ENCODE measurements at places on chromosomes 2 and 18.

- DNase-seq, result no peak
These were observed 114.7 kb upstream of the OTOS start for GRCh38 chr2:240255165-240255491.

DNA sequence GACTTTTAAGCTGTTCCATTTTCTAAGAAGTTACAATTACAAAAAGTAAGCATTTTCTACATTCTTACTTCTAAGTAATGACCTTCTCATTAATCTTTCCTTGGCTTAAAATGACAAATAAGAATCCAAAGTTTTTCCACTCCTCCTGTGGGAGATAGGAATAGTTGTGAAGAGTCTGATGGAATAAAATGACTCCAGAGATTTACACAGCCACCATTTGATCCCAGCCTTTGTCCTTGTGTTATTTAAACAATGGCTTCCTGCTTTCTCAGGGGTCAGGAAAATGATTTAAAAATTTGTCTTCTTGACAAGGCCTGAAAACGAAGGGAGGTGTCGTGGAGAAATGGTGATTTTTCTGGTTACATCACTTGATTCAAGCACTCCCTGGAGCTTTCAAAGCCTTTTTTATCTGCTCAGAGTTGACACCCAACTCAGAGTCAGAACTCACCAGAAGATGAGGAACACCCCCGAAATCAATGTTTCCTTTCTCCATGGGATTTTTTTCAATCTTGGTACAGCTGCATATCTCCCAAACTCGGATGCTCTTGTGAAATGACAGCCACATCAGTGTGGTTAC, 106.5 kb downstream of the GALNT3 start:
- DNase-seq, result no peak

DNA sequence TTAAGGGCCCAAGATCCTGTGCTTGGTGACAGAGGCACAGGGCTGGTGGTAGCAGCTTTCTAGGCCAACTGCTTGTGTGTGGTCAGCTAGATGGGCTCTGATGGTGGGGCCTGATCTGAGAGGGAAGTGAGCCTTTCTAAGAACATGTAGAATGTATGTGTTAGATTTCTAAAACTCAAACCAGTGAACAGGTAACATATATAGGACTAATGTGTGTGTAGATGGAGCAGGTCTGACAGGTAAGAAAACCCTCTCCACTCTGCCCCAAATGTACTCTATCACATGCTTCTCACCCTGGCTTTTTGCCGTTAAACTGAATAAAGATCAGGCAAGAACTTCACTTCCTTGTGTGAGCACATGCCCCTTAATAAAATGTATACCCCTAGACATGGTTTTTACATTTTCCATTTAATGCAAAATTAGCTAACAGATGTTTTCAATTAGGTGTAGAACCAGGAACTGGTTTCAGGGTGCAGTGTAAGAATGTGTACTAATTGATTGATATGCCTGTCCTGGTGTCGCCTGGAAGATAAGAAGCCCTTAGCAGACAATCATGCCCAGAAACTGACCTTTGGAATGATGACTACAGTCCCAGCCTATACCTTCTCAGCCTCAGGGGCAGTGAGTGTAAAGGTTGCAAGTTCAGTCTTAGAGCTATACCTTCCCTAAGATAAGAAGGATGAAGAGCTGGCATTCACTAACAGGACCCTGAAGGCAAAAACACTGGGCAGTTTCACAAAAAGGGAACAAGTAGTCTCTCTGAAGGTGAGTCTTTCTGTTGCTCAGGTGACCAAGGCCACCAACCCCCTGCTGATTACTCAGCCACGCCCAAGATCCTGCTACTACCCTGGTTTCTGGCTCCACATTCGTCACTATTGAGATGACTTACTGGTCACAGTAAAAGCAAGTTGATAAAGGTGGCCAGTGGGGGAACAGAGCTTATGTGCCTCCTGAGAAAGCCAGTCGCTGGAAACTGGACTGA, 71.2 kb downstream of the SPATS2L start:
- no peak for DNase-seq

DNA sequence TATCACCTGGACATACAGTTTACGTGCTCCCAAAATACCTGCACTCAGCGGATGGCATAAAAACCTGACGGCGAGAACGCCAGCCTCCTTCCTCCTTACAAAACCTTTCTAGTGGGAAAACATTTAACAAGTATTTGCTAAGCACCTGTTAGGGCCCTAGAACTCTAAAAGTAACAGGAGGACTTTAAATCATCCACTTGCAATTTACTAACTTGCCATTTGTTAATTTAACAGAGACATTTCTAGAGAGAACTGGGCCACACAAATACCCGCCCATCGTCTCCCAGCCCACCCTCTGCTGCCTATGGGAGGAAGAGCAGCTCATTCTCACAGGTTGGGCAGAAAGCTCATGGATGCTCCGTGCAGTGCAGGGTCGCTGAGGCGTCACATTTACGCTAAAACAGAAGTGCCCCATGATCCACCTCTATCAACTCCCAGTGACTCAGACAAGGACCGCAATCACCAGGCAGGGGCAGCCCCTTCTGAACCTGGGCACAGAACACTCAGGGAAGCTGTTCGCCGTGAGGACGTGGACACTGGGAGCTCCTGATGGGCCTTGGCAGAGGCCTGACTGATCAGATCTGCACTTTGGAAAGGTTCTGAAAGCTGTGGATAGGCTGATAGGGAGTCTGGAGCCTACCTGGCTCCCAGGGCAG, 106.9 kb downstream of the HDAC4 start:
- no peak for DNase-seq

- DNase-seq, result peak; percentile 96
These were observed 96.8 kb downstream of the VAPA start for GRCh38 chr18:10010611-10011015.

- DNase-seq, result no peak
These were observed 59.9 kb upstream of the GATA6 start for GRCh38 chr18:22109535-22109934.

- DNase-seq, result no peak
These were observed 142.0 kb upstream of the SPOPL start for GRCh38 chr2:138359532-138359931.

DNA sequence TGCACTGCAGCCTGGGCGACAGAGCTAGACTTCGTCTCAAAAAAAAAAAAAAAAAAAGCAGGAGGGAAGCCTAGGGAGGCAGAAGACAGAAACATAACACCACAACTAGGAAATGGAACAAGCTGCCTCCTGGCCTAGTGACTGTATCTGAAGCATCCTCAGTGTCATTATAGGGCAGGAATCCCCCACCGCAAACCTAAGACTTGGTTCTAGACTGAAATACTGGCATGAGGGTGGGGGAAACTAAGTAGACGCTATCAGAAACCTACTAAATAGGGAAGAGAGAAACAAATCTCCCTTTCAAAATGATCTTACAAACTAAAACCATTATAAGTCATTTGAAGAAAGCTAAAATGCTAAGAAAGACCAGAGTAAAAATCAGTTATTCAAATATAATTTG, 16.4 kb upstream of the SMAD2 start:
- no peak for DNase-seq

- peak; percentile 91 for DNase-seq
These were observed 14.3 kb upstream of the CD28 start for GRCh38 chr2:203692031-203692710.

- no peak for DNase-seq
These were observed 1302.3 kb upstream of the CHAC2 start for GRCh38 chr2:52465287-52465686.

DNA sequence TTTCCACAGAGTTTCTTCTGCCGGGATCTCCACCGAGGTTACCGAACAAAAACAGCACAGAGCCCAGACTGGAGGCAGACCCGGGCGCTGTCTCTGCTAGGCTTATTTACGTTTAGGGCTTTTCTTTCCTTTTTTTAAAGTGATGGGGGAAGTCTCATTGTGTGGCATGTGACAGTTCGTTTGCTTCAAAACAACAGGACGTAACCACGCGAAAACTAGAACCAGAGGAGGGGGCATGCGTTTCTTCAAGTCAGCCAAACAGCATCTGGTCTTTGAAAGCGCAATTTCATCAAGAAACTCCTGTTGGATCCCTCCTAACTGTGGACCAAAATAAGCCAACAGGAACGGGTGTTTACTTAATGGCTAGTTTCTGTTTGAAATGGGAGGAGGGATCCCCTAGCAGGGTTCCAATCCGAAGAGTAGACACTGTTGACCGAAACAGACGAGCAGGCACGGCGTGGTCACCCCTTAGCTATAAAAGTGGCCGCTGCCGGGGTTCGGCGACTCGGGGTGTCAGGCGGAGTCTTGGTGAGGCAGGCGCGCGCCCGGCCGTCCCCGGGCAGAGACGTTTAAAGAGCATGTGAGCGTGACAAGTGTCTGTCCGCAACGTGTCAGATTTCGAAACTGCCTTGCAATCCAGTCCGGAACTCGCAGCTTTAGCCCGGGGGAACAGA, 997 bp upstream of the TGIF1 start:
- DNase-seq, result peak; percentile 89

GRCh38 chr2:220282236-220282635, 654.8 kb downstream of the SLC4A3 start:
- DNase-seq, result no peak

DNA sequence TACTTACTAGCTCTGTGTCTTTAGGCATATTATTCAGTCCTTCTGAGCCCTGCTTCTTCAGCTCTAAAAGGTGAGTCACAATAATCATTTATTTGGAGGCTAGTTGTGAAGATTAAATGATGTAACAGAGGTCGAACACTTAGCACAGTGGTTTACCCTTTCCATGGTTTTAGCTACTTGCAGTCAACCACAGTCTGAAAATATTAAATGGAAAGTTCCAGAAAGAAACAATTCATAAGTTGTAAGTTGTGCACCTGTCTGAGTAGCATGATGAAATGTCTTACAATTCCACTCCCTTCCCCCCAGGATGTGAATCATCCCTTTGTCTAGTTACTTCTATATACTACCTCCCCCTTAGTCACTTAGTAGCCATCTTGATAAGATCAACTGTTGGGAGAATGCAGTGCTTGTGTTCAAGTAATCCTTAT, 217.6 kb upstream of the THUMPD2 start:
- no peak for DNase-seq

DNA sequence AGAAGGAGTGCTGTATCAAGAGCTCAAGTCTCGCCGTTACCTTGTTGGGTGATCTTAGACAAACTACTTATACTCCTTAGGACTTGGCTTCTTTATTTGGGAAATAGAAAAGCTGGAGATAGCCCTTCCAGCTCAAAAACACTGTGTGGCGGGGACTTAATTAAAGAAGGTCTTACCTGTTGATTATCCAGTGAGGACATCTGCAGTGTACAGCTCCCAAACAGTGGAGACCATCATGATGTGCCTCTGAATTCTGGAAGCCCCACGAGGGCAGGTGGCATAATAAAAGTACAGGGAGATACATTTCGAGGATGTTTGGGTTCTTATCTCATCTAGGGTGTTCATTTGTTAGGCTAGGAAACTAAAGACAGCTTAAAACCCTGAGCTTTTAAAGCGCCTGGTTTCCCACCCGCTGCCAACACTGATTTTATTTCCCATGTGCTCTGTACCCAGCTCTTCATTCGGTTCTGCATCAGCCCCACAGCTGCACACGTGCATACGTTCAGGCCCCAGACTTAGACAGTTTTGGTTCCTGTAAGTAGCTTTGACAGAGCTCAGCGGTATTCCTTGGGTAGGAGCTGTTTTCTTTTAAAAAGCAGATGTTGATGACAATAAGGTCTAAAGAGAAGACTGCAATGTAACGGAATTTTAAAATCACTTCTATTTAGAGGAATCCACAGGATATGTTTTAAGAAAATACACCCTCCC, 80.5 kb upstream of the SIX2 start:
- DNase-seq, result peak; percentile 8

DNA sequence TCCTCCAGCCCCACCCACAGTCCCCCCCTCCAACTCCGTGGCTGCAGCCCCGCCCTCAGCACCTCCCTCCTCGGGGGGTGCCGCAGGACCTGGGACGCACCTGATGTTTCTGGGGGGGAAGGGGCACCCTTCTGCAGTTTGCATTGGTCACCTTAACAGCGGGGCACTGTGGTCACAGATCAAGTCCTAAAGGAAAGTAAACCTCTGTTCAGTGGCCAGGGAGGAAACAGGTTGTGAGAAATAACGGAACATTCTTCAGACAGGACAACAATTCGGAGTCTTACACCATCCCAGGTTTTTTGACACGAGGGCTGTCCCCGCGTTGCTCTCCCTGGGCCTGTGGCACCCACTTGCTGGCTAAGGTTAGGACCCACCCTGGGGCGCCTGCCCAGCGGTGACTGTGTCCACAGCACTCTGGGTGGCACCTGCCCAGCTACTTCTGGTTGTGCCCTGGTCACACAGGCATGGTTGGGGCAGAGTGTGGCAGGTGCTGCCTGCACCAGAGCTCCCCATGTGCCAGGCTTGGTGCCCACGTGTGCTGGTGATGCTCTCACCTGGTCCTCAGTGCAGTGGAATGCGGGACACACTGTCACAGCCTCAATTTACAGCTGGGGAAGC, 93.5 kb upstream of the OTOS start:
- DNase-seq, result no peak

- DNase-seq, result no peak
These were observed 1011.8 kb upstream of the CDH2 start for GRCh38 chr18:29188760-29189159.

DNA sequence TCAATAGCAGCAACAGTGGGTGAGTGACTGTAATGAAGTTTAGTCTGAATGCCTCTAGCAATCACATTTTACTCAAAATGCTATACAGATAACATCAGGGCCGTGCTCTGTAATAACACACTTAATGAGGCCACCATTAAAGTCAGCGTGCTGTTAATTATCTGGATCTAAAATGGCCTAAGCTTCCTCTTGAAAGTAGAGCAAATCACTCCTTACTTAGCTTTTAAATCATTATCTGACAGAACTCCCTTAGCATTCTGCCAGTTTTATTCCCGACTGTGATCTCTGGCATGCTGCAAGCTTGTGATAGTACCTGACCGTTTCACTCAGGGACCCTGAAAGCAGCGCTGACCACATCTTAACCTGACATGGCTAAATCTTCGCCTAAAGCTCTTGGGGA, 9.0 kb downstream of the RPS7 start:
- DNase-seq, result no peak

GRCh38 chr2:36097022-36097421, 258.6 kb upstream of the CRIM1 start:
- peak; percentile 14 for DNase-seq

DNA sequence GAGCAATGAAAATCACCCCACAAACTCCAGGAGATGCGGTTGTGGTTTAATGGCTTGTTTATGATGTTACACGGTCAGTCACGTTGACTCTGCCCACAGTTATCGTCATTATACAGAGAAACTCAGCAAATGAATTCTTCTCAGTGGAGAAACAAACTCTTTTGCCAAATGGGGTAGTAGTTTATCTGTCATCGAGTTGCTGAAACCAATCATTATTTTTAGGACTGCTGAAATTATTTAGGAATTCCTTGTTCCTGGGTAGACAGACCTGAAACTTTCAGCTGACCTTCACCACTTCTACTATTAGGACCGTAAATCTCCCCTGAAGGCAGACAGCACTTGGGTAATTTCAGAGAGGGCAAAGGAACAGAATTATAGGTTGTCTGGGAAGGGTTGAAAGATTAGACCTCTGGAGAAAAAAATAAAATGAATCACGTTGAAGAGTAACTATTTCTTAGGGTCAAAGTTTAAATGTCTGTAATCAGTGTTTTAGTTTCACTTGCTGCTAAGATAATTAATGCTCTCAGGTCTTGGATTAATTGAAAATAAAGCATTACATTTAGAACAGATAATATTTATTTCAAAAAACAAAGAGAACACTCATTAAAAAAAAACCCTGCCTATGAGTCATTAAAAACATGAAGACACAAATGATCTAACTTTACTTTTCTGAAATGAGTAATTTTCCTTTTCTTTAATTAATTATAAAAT, 52.1 kb upstream of the LYPD6 start:
- no peak for DNase-seq

- DNase-seq, result no peak
These were observed 218.8 kb downstream of the AGPS start for GRCh38 chr2:177611310-177611886.

- no peak for DNase-seq
These were observed 113.9 kb downstream of the MAP4K4 start for GRCh38 chr2:101811226-101812015.
